ENCODE measurements at places on chromosomes 2 and 18. TPM values are rescaled to one million over a fixed set of nuclear protein-coding genes. Genes with fewer than 3 reads are reported as not detected.

DNA sequence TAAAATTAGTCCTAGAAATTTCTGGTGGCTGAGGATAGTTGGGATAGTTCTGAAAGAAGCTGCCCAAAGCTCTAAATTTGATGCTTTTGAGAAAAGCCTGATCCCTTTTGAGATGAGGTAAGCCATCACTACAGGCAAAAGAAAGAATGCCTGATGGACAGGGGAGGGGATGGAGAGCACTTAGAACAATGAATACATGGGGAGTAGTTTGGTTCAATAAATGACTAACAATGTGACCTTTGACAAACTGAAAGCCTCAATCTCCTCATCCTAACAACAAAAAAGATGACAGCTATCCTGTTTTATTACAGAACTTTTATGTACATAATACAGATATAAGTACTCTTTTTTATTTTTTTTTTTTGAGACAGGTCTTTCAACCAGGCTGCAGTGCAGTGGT, 42.7 kb downstream of the GFPT1 start:
- H3K4me3 ChIP-seq = no peak overlapping the region
- no peak for DNase-seq
- H3K36me3 ChIP-seq = peaks cover 45% of the 10 kb centered on the region
- H3K27ac ChIP-seq = no peak overlapping the region
- H3K4me1 ChIP-seq = no peaks in the 10 kb centered on the region

GRCh38 chr2:107932488-107932887, 53.8 kb upstream of the SLC5A7 start:
- H3K27ac ChIP-seq = no peak overlapping the region
- no peak for DNase-seq
- no peak overlapping the region for H3K4me3 ChIP-seq
- no peaks in the 10 kb centered on the region for H3K36me3 ChIP-seq
- H3K4me1 ChIP-seq = no peaks in the 10 kb centered on the region

DNA sequence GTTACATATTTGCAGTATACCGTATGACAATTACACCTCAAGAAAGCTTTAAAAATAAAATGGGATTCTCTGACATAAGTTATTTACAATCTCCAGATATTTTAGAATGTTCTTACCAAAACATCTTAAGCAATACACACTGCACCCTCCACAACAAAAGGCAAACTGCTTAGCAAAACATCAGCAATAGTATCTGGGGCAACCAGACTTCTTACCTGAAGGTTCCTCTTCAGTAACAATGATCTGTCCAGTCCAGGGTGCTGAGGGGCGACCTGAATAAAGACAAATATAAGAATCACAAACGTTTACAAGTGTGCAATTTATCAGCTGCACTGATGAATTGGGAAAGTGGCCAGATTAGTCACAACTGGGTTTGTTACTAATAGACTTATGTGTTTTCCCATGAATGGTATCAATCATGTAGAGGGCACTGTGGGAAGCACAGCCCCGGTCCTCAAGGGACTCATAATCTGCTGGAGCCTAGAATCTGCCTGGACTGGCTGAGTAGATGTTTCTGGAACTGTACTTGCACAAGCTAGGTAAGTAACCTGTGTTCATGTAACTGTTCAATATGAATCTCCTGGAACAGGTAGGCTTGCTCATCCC, 70.7 kb downstream of the MYOM1 start:
- no peaks in the 10 kb centered on the region for H3K4me1 ChIP-seq
- no peaks in the 10 kb centered on the region for H3K36me3 ChIP-seq
- no peaks in the 10 kb centered on the region for H3K27me3 ChIP-seq
- H3K27ac ChIP-seq = no peak overlapping the region

DNA sequence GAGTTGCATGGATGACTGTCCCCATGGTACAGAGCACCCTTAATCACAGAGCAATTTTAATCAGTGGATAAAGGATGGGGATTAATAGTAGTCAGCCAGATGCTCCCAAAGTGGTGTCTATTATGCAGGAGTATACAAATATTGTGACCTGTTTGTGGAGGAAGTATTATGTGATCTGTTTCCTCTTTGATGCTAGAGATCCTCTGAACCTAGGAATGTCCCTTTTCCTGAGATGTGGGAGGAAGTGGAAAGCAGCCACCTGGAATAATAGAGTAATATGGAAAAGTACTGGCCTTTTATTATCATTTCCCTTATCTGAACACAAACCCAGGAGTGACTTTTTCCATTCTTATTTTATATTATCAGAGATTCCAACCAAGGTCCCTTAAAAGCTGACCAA, 94.2 kb upstream of the EFEMP1 start:
- H3K4me3 ChIP-seq = no peak overlapping the region

GRCh38 chr2:74564222-74564621, 9.7 kb downstream of the DOK1 start:
- no peaks in the 10 kb centered on the region for H3K27me3 ChIP-seq
- H3K36me3 ChIP-seq = no peaks in the 10 kb centered on the region
- H3K4me3 ChIP-seq = no peak overlapping the region
- no peaks in the 10 kb centered on the region for H3K4me1 ChIP-seq
- no peak overlapping the region for H3K27ac ChIP-seq

Gene ITPRIPL1
- 0.44 TPM for total RNA-seq

GRCh38 chr2:44330801-44331200, 30.5 kb downstream of the PREPL start:
- peaks cover 6% of the 10 kb centered on the region for H3K36me3 ChIP-seq
- no peak overlapping the region for H3K27ac ChIP-seq
- no peak overlapping the region for H3K4me3 ChIP-seq
- no peak for DNase-seq
- no peaks in the 10 kb centered on the region for H3K4me1 ChIP-seq

DNA sequence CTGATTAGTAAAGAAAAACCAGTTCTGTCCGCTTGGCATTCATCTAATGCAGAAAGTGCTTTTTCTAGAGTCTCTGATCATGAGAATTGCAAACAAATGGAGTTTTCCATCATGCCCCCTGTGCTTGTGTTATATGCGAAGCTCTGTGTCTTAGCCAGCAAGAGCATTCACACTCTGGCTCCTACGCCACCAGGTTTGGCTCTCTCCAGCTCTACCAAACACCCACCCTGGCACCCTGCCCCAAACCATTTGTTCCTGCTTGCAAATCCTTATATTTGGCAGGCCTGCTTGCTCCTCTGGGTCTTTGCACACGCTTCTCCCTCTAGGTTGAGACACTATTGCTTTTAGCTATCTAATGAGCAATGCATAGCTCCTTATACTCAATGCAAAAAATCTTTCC, 204.1 kb upstream of the CYRIA start:
- H3K4me1 ChIP-seq = no peaks in the 10 kb centered on the region
- no peak overlapping the region for H3K4me3 ChIP-seq
- no peaks in the 10 kb centered on the region for H3K36me3 ChIP-seq

DNA sequence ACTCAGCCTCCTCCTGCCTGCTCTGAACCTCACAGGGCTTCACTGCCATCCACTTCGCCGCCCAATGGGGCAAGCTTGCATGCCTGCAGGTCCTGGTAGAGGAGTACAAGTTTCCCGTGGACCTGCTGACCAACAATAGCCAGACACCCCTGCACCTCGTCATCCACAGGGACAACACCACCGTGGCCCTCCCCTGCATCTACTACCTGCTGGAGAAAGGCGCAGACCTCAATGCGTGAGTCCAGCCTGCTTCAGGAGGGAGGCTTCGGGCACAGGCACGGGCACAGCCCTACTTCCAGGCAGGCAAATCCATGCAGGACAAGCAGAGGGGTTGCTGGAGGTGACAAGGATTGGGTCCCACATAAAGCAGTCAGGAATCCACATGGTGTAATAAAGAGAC, 1.2 kb downstream of the ANKRD53 start:
- H3K4me1 ChIP-seq = no peaks in the 10 kb centered on the region
- DNase-seq = no peak
- H3K27ac ChIP-seq = no peak overlapping the region
- no peaks in the 10 kb centered on the region for H3K27me3 ChIP-seq
- no peak overlapping the region for H3K4me3 ChIP-seq

GRCh38 chr18:45817543-45817942, 7.9 kb upstream of the SIGLEC15 start:
- DNase-seq = no peak
- H3K4me1 ChIP-seq = no peaks in the 10 kb centered on the region
- no peaks in the 10 kb centered on the region for H3K27me3 ChIP-seq
- H3K27ac ChIP-seq = no peak overlapping the region
- H3K4me3 ChIP-seq = no peak overlapping the region
- H3K36me3 ChIP-seq = no peaks in the 10 kb centered on the region
